Stimulated activated CD4-positive, alpha-beta T cell treated with anti-CD3 and anti-CD28 coated beads, Interleukin-15, amount 100 ng/mL, for 1 hour (primary cell): ENCODE measurements at places on chromosomes 13 and 19.

DNA sequence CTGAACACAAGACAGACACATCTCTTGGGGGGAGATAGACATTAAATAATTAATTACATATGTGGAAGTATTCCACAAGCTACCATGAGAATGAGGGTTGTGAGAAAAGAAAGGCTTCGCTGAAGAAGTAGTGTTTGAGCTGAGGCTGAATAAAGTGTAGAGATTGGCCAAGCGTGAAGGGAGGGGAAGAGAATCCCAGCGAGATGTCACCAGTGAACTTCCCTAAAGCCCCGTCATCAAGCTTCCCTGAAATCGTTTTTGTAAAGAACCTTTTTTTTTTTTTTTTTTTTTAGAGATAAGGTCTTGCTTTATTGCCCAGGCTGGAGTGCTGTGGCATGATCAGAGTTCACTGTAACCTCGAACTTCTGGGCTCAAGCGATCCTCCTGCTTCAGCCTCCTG, 235.2 kb downstream of the KCNRG start:
- no peak for DNase-seq

DNA sequence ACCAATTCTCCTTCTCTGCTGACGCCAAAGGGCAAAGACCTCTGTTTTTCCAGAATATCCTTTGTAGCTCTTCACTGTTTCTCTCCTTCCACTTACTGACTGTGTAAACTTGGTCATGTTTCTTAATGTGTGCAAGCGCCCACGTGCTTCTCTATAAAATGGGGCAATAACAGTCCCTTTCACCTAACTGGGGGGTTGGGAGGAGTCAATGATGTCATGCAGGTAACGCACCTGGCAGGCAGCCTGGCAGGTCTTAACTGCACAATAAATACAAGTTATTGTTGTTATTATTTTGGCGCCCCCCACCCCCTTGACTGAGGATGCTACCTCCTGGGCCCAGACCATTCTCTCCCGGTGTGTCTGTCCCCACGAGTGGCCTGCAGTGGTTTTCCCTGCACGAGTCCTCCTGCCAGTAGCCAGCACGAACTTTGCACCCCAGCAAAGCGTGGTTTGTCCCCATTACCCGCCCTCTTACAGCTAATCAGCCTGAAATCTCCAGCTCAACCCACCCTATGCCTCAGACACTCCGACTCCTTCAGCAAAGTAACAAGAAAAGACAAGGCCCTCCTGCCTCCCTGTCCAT, 5.3 kb downstream of the SBSN start:
- DNase-seq = no peak

GRCh38 chr13:68176475-68176874, 946.3 kb upstream of the PCDH9 start:
- no peak for DNase-seq

DNA sequence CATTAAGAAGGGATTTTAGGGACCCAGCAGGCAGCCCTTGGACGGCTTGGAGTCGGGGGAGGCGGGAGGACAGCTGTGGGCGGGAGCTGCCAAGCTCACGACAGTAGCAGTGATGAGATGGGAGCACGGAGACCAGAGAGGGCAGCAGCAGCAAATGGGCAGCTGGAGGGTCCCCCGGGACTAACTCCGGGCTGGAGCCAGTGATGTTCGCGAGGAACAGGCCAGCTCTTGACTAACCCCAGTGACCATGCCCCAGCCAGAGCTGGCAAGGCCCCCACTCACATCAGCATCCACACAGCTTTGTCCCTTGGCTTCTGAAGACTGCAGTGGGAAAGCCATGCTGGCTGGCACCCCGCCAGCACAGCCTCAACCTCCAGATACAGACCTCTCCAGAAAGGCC, 81.9 kb downstream of the RAB20 start:
- DNase-seq = no peak

GRCh38 chr19:5288347-5288739, 52.3 kb downstream of the PTPRS start:
- DNase-seq = no peak

- DNase-seq = no peak
Measured at GRCh38 chr19:29386970-29387369, 138.8 kb upstream of the VSTM2B start.
